Psoas muscle (tissue), 8 donors: ENCODE measurements at places on chromosomes 1 and 21. TPM values are rescaled to one million over a fixed set of nuclear protein-coding genes. Genes with fewer than 3 reads are reported as not detected.

DNA sequence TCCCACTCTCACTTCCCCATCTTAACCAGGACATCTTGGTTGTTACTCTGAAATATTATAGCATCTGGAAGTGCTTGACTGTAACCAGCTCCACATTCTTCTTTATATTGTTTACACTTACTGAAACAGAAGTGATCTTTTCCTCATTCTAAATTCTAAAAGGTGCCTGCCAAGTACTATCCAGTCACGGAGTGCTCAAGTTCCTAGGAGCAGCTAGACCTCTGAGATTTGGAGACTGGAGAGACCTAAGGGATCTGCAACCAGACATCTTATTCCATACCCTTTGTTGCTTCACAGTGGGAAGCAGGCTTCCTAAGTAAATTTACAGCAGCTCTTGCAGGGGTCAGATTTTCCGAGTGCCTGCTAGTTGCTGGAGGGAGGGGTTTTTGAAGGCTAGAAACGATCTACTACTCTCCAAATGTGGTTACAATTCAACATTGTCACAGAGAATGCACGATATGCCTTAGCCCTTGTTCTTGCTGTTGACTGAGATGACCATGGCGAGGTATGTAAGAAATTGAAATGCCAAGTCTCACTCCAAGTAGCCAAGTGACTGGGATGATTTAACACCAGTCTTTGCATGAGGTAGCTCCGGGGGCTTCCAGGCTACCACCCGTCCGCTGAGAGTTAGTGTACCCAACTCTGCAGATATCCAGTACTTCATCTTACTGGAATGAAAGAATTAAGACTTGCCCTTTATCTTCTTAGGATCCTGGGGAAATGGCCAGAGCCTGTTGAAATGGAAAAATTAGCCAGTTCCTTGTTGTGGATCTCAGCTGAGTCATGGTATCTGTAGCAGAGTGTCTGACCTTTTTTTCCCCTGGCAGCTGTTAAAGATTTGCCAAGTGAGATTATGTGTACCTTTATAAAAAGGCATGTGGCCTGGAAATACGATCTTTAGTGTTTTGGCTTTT is 150.8 kb downstream of the MAST2 start:
- DNase-seq: no peak

- DNase-seq: no peak
Measured at GRCh38 chr1:61226791-61227567, 144.6 kb downstream of the NFIA start.

The NTMT2 gene
- not detected for total RNA-seq

DNA sequence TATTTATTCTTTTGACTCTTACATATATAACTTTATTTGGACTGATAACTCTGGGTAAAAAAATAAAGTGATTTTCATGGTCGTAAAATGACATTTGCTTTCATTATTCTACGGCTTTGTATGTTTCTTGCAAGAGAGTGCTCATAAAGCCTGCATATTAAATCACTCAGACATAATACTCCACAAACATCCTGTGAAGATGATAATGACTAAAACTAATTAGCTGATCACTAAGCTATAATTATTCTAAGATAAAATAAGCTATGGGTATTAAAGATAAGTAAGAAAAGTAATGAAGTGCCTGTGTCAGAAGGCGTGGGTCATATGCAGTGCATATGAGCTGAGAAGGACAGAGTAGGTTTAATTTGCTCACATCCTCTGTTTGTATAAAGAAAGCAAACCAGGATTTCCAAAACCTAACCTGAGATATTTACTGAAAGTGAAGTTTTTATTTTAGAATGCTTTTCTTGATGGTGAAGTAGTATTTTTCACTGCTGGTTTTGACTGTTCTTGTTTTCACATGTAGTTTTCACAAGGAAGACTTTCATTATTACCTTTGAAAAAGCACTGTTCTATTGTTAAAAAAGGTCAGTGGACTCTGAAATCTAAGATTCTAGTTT is 278.8 kb downstream of the AMY1C start:
- no peak for DNase-seq

The FCRLA gene
- total RNA-seq: 0.49 TPM

The RPTN gene
- not detected for total RNA-seq

GRCh38 chr1:72280711-72281110 is 1.6 kb downstream of the NEGR1 start:
- no peak for DNase-seq

DNA sequence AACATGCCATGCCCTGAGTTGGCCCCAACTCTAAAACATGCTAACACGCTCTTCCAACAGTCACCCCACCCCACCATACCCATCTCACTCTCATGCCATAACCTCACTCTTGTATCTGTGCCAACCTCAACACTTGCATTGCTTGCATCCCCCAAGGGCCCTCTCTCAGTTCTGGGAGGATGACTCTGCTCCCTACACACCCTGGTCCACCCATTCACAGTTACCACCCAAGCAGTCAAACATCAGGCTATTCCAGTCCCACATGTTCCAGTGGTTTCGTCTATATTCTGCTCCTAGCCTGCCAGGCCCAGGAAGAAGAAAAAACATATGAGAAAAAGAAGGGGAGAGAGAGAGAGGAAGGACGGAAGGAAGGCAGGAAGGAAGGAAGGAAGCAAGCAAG is 31.0 kb downstream of the GBP6 start:
- no peak for DNase-seq

DNA sequence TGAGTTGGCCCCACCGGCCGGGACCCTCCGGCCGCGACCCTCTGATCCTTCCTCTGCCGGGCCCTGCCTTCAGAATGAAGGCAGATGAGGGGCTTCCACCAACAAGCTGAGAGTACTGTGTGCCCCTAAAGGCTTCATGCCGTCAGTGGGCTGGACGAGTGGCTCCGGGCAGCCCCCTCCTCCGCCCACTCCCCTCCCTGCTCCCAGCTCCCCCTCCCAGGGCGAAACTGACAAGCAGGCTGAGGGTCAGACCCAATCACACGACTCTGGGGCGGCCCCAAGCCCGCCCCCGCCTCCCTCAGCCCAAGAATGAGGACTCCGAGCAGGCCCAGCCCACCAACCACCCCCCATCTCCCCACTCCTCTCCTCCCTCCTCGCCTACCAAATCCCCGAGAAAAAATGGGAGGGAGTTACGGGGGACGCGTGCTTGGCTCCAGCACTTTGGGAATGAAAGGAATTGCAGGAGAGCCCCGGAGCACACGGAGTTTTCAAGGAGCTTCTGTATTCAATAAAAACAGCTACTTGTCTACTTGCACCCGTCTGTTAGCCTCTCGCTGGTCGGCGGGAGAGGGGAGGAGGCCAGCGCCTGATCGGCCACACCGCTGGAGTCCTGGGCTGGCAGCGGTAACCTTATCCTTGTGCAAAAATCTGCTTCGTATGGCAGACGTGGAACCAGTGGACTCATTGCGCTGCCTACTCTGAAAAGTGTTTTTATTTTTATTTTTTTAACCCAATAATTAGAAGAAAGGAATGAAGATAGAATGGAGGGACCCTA is at the start of gene COL11A1:
Gene COL11A1, minus strand, starts transcription at position 147 of the 775 bp plus-strand sequence. CDS start 344 bp downstream, outside the sequence.
- peak; percentile 41 for DNase-seq

GRCh38 chr1:101081496-101082488 is 56.2 kb upstream of the DPH5 start:
- DNase-seq: no peak

- no peak for DNase-seq
Measured at GRCh38 chr1:200082329-200082728, 54.8 kb downstream of the NR5A2 start.

DNA sequence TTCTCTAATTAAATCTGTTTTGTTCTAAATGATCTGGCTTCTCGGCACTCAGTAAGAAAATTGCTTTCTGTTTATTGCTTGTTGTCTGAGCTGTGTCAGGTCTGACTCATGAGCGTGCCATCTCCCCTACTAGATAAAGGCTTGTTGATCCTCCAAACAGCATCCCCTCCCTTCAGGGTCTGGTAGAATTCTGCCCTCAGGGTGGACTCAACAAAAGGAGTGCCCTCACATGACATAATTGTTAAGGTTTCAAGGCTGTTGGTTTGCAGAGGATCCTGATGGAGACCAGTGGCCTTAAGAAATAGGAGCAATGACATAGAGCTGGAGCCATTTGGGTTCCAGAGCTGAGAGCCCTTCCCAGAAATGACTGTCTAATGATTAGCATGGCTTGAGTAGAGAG is 36.0 kb upstream of the ATP2B4 start:
- DNase-seq: no peak

- DNase-seq: no peak
Measured at GRCh38 chr21:28579986-28580550, 412.6 kb downstream of the LTN1 start.

DNA sequence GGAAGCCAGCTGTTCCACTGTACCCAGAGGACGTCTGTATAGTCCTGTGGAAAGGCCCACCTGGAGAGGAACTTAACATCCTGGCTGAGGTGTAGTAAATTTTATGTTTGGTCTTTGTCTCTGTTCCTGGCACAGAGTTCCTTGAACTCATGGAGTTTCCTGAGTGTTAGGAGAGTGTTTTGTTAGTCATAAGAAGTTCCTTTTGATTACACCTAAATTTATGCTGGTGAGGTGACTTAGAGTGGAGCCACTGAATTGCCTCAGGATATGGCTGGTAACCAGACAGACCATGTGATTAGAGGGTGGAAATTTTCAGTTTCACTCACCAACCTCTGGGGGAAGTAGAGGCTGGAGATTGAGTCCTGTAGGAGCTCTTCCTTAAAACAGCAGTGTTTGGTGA is 57.9 kb downstream of the RASAL2 start:
- DNase-seq: no peak

The LAMC1 gene
- total RNA-seq: 74.0 TPM

DNA sequence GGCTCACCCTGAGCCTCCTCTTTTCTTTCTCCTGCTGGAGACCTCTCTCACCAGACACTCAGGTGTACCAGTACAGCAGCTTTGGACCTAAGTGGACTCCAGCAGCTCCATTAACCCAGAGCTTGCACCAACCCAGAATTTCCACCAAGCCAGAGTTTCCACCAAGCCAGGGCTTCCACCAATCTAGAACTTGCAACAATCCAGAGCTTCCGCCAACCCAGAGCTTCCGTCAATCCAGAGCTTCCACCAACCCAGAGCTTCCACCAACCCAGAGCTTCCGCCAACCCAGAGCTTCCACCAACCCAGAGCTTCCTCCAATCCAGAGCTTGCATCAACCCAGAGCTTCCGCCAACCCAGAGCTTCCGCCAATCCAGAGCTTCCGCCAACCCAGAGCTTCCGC is 23.2 kb downstream of the CRYAA start:
- DNase-seq: no peak
